ENCODE measurements at places on chromosomes 2 and 18. TPM values are rescaled to one million over a fixed set of nuclear protein-coding genes. Genes with fewer than 3 reads are reported as not detected.

Gene GKN2
- total RNA-seq, result not detected

Gene KHK
- 1.7 TPM for total RNA-seq

Gene SCYGR4
- not detected for total RNA-seq

Gene ANKAR
- 2.4 TPM for total RNA-seq

Gene RHBDD1
- total RNA-seq, result 43.4 TPM

Gene ZC3H8
- 4.0 TPM for total RNA-seq

Gene RGPD3
- 0.11 TPM for total RNA-seq

Gene SPP2
- total RNA-seq, result not detected

Gene ZNF519
- total RNA-seq, result 3.2 TPM

- H3K36me3 ChIP-seq, result peaks cover 3% of the 10 kb centered on the region
- no peak for DNase-seq
- H3K27me3 ChIP-seq, result no peaks in the 10 kb centered on the region
- no peaks in the 10 kb centered on the region for H3K4me1 ChIP-seq
- H3K4me3 ChIP-seq, result no peak overlapping the region
Observed at GRCh38 chr18:4528405-4528804, 73.3 kb upstream of the DLGAP1 start.

- peaks cover 46% of the 10 kb centered on the region for H3K4me1 ChIP-seq
- DNase-seq, result no peak
- no peaks in the 10 kb centered on the region for H3K27me3 ChIP-seq
- H3K27ac ChIP-seq, result no peak overlapping the region
- H3K4me3 ChIP-seq, result no peak overlapping the region
- peaks cover 30% of the 10 kb centered on the region for H3K36me3 ChIP-seq
Observed at GRCh38 chr18:47898055-47898454, 32.4 kb downstream of the SMAD2 start.

GRCh38 chr18:75854174-75854573, 426.7 kb upstream of the SMIM21 start:
- no peaks in the 10 kb centered on the region for H3K4me1 ChIP-seq
- H3K36me3 ChIP-seq, result no peaks in the 10 kb centered on the region
- no peak overlapping the region for H3K27ac ChIP-seq
- DNase-seq, result no peak

GRCh38 chr2:99106913-99107312, 34.6 kb upstream of the C2orf15 start:
- peaks cover 4% of the 10 kb centered on the region for H3K27me3 ChIP-seq
- DNase-seq, result no peak
- no peaks in the 10 kb centered on the region for H3K36me3 ChIP-seq
- no peak overlapping the region for H3K4me3 ChIP-seq
- H3K4me1 ChIP-seq, result no peaks in the 10 kb centered on the region
- H3K27ac ChIP-seq, result no peak overlapping the region

DNA sequence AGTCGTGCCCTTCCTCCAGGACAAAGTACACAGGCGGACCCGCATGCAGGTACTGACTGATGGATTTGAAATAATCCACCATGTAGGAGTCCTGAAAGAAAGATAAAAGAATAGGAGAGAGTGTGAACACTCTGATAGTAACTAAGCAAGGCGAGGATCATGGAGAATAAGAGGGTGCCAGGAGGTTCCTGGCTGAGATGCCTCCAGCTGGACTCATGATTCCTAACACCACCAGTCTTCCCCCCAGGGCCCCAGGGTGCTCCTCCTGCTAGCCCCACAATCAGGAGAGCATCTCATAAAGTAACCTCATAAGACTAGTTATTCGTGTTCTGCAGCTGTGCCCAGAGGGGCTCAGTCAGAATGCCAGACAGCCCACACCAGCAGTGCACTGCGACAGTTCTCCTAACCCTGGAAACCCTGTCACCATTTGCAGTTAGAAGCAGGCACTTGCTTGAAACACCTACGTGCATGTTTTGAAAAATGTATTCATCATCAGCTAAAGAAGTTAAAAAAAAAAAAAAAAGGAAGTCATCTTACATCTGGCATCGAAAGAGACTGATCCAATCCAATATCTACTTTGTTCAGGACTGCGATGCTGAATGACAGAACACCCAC, 36.7 kb downstream of the RMC1 start:
- DNase-seq, result no peak
- H3K4me1 ChIP-seq, result peaks cover 7% of the 10 kb centered on the region
- H3K4me3 ChIP-seq, result no peak overlapping the region
- H3K27me3 ChIP-seq, result no peaks in the 10 kb centered on the region

DNA sequence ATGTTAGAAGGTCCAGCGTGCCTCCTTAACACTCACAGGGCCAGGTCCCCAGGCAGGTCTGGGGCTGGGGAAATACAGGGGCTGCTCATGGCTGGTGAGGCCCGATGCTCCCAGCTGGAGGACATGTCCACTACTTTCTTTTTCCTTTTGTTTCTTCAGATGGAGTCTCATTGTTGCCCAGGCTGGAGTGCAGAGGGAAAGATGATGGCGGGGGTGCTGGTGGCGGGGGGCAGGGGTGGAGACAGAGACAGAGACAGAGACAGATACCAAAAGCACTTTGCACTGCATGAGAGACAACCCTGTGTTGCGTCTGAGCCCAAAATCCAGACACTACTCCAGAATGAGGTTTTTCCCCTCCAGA, 211.0 kb downstream of the SH3BP4 start:
- DNase-seq, result no peak
- peaks cover 33% of the 10 kb centered on the region for H3K4me1 ChIP-seq
- H3K27me3 ChIP-seq, result peaks cover 4% of the 10 kb centered on the region
- H3K4me3 ChIP-seq, result no peak overlapping the region
- no peaks in the 10 kb centered on the region for H3K36me3 ChIP-seq

- peaks cover 11% of the 10 kb centered on the region for H3K36me3 ChIP-seq
- H3K4me3 ChIP-seq, result no peak overlapping the region
- H3K27ac ChIP-seq, result peak overlapping the region; percentile 73
- DNase-seq, result peak; percentile 31
- no peaks in the 10 kb centered on the region for H3K27me3 ChIP-seq
Observed at GRCh38 chr18:2805970-2806943, 40.5 kb upstream of the EMILIN2 start.

DNA sequence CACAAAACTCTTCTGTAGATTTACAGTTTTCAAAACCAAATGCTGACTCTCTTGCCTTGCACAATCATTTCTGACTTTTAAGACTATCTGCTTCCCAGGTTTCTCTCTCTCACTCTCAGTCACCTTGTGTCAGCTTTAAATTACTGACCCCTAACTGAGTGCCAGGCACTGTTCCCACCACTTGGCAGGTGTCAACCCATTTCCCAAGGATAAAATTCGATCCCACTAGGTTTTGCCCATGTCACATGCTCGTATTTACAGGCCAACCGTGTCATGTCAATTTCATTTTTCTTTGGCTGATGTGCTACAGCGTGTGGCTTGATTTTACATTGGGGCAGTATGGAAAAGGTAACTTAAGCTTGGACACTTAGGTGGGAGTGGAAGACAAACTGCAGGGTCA, 26.1 kb upstream of the LMAN1 start:
- H3K4me3 ChIP-seq, result no peak overlapping the region
- H3K27me3 ChIP-seq, result peaks cover 5% of the 10 kb centered on the region
- peaks cover 13% of the 10 kb centered on the region for H3K4me1 ChIP-seq
- no peak overlapping the region for H3K27ac ChIP-seq

GRCh38 chr18:6810191-6810590, 80.7 kb downstream of the ARHGAP28 start:
- H3K4me1 ChIP-seq, result no peaks in the 10 kb centered on the region
- H3K36me3 ChIP-seq, result no peaks in the 10 kb centered on the region
- H3K4me3 ChIP-seq, result no peak overlapping the region

DNA sequence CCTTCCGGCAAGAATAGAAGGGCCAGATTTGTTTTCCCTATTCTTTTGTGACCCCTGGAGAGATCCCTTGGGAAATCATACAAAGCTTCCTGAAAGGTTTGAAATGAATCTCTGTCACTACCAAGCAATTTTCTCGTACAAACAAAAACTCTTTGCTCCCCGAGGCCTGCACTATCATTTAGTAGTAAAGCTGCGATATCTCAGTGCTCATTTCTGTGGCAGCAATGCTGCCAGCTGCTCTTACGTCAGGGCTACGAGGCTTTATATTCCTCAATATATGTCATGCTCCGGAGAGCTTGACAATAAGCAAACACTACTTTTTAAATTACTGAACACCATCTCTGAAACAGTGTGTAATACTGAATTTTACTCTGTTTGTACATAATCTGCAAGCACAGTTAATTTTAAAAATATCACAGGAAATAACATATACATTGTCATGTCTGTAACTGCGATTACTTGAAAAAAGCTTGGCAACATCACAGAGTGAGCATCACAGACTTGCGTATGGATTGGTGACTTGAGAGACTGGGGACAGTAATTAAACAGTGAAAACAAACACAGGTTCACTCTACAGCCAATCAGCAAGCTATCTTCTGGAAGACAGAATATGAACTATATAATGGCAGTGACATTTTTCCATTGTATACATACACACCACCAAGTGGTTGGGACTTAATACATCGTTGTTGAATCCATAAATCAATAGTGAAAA, 403.3 kb upstream of the NETO1 start:
- no peak overlapping the region for H3K27ac ChIP-seq
- no peak for DNase-seq
- H3K36me3 ChIP-seq, result no peaks in the 10 kb centered on the region
- H3K4me1 ChIP-seq, result peaks cover 6% of the 10 kb centered on the region

- H3K36me3 ChIP-seq, result no peaks in the 10 kb centered on the region
- no peaks in the 10 kb centered on the region for H3K27me3 ChIP-seq
- no peak for DNase-seq
- peaks cover 21% of the 10 kb centered on the region for H3K4me1 ChIP-seq
- H3K4me3 ChIP-seq, result no peak overlapping the region
- no peak overlapping the region for H3K27ac ChIP-seq
Observed at GRCh38 chr18:73544032-73544431, 603.6 kb downstream of the FBXO15 start.

GRCh38 chr2:236715491-236715961, 145.9 kb downstream of the ACKR3 start:
- no peak for DNase-seq
- H3K36me3 ChIP-seq, result no peaks in the 10 kb centered on the region
- no peak overlapping the region for H3K4me3 ChIP-seq
- no peak overlapping the region for H3K27ac ChIP-seq
- peaks cover 6% of the 10 kb centered on the region for H3K4me1 ChIP-seq

- no peak overlapping the region for H3K4me3 ChIP-seq
- DNase-seq, result peak; percentile 48
- peaks cover 14% of the 10 kb centered on the region for H3K27me3 ChIP-seq
- no peak overlapping the region for H3K27ac ChIP-seq
Observed at GRCh38 chr2:231563378-231563961, 29.2 kb upstream of the TEX44 start.

- no peaks in the 10 kb centered on the region for H3K4me1 ChIP-seq
- H3K4me3 ChIP-seq, result no peak overlapping the region
- no peaks in the 10 kb centered on the region for H3K36me3 ChIP-seq
- peaks cover 12% of the 10 kb centered on the region for H3K27me3 ChIP-seq
- H3K27ac ChIP-seq, result no peak overlapping the region
Observed at GRCh38 chr2:88281302-88282217, 111.4 kb downstream of the THNSL2 start.
